Progenitor cell of endocrine pancreas (in vitro differentiated cells): ENCODE measurements at places on chromosomes 12 and 14. TPM values are rescaled to one million over a fixed set of nuclear protein-coding genes. Genes with fewer than 3 reads are reported as not detected.

DNA sequence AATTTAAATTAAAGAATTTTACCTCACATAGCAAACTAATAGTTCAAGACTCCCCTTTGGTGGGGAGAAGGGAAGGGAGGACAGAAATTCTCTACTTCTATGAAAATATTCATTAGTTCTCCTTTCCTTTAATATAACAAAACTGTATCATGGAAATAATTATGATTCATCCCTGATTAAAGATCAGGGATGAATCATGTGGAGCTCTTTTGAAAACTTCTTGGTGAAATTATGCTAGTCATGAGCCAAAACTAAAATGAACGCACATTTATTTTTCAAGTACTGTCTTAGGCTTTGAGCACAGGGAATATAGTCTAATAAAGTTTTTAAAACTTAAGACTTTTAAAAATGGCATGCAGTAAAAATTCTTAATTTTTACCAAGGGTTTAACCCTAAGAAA, 17.1 kb downstream of the TMBIM4 start:
- H3K27me3 ChIP-seq: no peaks in the 10 kb centered on the region
- no peaks in the 10 kb centered on the region for H3K4me1 ChIP-seq
- peaks cover 3% of the 10 kb centered on the region for H3K36me3 ChIP-seq
- no peak overlapping the region for H3K27ac ChIP-seq
- no peak overlapping the region for H3K4me3 ChIP-seq

DNA sequence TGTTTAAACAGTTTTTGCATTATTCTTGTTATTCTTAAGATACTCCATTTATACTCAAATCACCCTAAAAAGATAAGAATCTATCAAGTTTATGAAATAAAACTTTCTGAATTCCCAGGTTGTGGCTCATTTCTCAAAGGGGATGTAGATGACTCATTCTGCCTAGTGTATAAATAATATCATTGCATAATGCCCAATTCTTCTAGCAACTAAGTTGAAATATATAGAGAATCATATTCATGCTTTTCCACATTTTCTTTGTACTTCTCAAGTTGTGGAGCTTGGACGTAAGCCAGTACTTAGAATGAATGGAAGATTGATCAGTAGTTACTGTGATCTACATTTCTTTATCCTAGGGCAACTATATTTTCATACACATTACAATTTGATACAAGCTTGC, 201.1 kb downstream of the PPFIA2 start:
- H3K27me3 ChIP-seq: peaks cover 5% of the 10 kb centered on the region
- H3K4me1 ChIP-seq: no peaks in the 10 kb centered on the region
- DNase-seq: no peak
- H3K4me3 ChIP-seq: no peak overlapping the region
- no peak overlapping the region for H3K27ac ChIP-seq
- H3K36me3 ChIP-seq: no peaks in the 10 kb centered on the region

DNA sequence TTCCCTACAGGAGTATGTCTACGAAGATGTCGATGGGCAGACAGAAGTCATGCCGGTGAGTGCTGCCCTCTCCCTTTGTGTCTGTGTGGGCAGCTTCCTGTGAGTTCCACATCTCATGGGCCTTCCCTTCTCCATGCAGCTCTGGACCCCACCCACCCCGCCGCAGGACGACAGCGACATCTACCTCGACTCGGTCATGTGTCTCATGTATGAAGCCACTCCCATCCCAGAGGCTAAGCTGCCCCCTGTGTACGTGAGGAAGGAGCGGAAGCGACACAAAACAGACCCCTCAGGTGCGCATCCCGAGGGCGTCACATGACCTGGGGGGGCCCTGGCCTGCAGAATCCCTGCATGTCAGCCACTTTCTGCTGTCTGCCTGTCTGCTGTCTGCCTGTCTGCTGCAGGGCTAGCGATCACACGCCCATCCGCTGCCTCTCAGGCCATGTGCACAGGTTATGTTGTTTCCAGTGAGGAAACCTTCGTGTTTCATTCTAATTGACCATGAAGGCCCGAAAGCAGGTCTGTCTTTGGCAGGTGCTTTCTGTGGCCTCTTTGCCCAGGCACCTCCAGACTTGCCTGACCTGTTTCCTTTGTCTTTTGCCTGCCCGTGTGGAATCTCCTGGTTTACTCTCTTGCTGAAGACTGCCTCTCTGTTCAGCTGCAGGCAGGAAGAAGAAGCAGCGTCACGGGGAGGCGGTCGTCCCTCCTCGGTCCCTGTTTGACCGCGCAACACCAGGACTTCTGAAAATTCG, 95.1 kb downstream of the EP400 start:
- no peak overlapping the region for H3K27ac ChIP-seq
- no peak overlapping the region for H3K4me3 ChIP-seq
- no peaks in the 10 kb centered on the region for H3K4me1 ChIP-seq
- H3K27me3 ChIP-seq: no peaks in the 10 kb centered on the region
- peaks cover 24% of the 10 kb centered on the region for H3K36me3 ChIP-seq

DNA sequence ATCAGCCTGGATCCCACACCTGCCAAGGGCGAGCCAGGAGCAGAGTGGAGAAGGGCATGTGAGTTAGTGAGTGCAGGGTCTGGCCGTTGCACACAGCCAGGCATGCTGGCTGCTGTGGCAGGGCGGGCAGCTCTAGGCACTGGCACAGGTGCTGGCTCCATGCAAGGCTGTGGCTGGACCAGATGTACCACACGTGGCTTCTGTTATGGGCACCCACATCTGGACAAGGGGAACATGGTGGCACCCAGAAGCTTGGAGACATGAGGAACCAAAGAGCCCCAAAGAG, 20.1 kb downstream of the SERPINA3 start:
- no peak overlapping the region for H3K27ac ChIP-seq
- DNase-seq: no peak
- no peaks in the 10 kb centered on the region for H3K36me3 ChIP-seq
- H3K27me3 ChIP-seq: peaks cover 24% of the 10 kb centered on the region
- no peak overlapping the region for H3K4me3 ChIP-seq

DNA sequence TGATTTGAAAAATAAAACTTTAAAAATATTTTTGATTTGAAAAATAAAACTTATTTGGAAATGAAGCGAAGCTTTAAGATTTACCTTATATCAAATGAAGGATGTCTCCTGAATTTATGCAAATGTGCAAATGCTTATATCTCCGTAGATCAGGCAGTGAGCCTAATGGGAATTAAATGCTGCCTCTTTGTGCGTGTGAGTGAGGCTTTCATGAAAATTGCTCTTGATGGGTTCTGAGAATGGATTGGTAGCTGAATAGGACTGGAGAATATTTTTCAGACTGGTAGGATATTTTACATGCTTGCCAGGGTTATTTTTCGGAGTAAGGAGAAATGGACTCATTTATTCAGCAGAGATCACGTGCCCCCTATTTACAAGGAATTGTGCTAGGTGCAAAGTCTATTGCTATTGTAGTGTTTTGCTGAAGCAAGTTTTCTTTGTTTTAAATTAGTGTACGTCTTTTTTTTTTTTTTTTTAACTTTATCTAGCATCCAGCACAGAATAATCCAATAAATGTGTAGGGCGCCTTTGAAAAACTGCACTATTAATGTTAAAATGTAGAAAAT, 2.4 kb downstream of the VRK1 start:
- no peak overlapping the region for H3K27ac ChIP-seq
- no peak for DNase-seq
- no peaks in the 10 kb centered on the region for H3K27me3 ChIP-seq
- H3K4me1 ChIP-seq: peaks cover 13% of the 10 kb centered on the region

PPM1H gene
- total RNA-seq: 24.9 and 25.4 TPM in 2 replicates

DNA sequence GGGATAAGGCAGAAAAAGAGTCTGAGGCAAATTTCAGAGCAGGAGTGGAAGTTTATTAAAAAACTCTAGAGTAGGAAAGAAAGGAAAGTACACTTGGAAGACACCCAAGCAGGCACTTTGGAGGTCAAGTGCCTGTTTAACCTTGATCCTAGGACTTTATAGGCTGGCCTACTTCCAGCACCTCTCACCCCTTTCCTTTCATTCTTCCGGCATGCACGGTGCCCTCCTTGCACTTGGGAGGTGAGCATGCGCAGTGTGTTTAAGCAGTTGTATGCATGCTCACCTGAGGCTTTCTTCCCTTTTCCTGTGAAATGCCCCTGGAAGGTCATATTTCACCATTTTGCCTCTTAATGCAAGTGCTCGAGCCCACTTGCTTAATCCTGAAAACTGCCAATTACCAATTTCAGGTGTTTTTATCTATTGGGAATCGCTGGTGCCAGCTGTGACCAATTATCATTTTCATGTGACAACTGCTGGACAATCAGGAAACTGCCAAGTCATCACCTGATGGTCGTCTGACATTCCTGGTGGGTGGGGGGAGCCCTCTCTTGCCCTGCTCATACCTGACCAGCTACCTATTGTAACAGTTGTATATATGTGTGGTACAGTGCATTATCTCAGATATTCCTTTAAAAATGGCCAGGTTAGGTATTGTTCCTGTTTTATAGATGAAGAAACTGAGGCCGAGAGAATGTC, 53.5 kb downstream of the SUDS3 start:
- no peak for DNase-seq
- H3K4me1 ChIP-seq: no peaks in the 10 kb centered on the region
- no peak overlapping the region for H3K4me3 ChIP-seq
- no peaks in the 10 kb centered on the region for H3K36me3 ChIP-seq

IFNG-AS1 gene
- total RNA-seq: not detected in 2 replicates

DNA sequence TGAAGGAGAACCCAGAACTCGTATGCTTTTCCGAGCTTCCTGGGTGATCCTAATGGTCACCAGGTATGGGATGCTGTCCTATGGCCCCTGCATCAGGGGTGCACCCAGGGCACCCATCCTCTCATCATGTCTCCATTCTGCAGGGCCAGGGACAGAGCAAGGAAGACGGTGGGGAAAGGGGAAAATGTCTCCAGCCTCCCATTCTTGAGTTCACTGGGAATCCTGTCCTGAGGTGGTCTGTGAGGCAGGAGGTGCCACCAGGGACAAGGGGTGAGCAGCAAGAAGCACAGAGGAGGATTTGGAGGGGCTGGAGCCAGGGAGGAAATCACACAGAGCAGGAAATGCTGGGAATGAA, 14.9 kb upstream of the SLC6A12 start:
- peaks cover 29% of the 10 kb centered on the region for H3K27me3 ChIP-seq
- no peak overlapping the region for H3K4me3 ChIP-seq
- no peak for DNase-seq
- H3K4me1 ChIP-seq: peaks cover 2% of the 10 kb centered on the region
- no peaks in the 10 kb centered on the region for H3K36me3 ChIP-seq

DNA sequence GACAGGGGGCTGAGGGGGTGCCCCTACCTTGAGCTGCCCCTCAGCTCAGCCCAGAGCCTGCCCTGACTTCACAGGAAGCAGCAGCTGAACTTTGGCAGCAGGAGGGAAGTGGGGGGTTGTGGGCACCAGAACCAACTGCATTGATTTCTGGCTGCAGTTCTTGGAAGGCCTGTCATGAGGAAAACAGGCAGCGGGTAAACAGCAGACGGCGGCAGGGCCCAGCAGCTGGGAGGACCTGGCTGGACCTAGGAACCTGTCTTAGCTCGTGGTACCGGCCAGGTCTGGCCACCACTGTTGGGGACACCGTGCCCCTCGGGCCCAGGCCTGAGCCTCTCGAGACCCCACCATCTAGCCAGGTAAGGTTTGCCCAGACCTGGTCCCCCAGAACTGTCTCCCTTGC, 154.2 kb upstream of the MYL2 start:
- DNase-seq: no peak
- H3K4me1 ChIP-seq: peaks cover 57% of the 10 kb centered on the region
- H3K36me3 ChIP-seq: peaks cover 12% of the 10 kb centered on the region
- peak overlapping the region; percentile 50 for H3K27ac ChIP-seq
- H3K27me3 ChIP-seq: no peaks in the 10 kb centered on the region
- no peak overlapping the region for H3K4me3 ChIP-seq

PPFIA2 gene
- total RNA-seq: 0.87 and 1.1 TPM in 2 replicates

DNA sequence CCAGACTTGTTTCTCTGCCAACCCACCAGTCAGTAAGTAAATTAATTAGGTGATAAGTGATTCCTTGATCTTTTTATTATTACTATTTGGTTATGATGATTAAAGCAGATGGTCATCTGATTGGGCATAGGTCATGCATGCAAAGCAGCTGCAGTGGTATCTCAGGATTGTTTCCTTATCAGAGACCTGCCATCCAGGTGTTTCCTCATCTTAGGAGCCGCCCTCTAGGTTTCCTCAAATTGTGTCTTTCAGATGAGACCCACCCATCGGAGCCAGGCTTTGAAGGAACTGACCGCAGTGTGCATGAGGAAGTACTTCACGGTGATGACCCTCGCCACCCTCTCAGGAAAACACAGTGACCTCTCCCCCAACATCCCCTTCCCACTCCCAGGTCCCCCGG, 63.3 kb downstream of the ZFP36L1 start:
- H3K4me3 ChIP-seq: no peak overlapping the region
- no peak for DNase-seq
- no peaks in the 10 kb centered on the region for H3K27me3 ChIP-seq
- no peak overlapping the region for H3K27ac ChIP-seq
- H3K4me1 ChIP-seq: peaks cover 16% of the 10 kb centered on the region

DNA sequence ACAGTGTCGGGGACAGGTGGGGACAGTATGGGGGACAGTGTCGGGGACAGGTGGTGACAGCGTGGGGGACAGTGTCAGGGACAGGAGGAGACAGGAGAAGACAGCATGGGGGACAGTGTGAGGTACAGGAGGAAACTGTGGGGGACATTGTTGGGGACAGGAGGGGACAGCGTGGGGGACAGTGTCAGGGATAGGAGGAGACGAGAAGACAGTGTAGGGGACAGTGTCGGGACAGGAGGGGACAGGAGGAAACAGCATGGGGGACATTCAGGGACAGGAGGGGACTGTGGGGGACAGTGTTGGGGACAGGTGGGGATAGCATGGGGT, 139.5 kb downstream of the TMEM121 start:
- no peaks in the 10 kb centered on the region for H3K27me3 ChIP-seq
- H3K36me3 ChIP-seq: peaks cover 5% of the 10 kb centered on the region
- no peak overlapping the region for H3K27ac ChIP-seq
- no peak for DNase-seq

GNB3 gene
- total RNA-seq: 5.6 and 7.0 TPM in 2 replicates

DNA sequence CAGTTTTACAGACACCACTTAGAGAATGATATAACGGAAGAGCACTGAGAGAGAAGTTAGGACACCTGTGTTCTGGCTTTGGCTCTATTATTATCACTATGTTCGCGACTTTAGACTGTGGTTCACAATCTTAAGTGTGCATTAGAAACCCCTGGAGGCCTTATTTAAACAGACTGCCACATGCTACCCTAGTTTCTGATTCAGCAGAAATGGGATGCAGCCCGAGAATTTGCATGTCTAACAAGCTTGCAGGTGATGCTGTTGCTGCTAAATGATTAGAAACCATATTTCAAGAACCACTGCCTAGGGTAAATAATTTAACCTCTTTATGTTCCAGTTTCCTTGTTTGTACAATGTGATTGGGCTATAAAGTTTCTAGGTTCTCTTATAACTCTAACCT, 3.6 kb upstream of the RAD51AP1 start:
- H3K27ac ChIP-seq: no peak overlapping the region
- H3K4me1 ChIP-seq: peaks cover 28% of the 10 kb centered on the region
- peaks cover under 1% of the 10 kb centered on the region for H3K36me3 ChIP-seq

DNA sequence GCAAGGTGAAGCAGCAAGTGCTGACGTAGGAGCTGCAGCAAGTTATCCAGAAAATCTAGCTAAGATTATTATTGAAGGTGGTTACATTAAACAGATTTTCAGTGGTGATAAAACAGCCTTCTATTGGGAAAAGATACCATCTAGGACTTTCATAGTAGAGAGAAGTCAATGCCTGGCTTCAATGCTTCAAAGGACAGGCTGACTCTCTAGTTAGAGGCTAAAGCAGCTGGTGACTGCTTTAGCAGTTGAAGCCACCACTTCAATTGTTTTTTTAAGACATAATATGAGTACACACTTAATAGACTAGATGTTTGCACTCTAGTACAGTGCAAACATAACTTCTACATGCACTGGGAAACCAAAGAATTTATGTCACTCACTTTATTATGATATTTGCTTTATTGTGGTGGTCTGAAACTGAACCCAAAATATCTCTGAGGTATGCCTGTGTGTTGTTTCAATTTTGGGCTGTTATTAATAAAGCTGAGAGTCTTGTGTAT, 1026.9 kb upstream of the FOXG1 start:
- DNase-seq: no peak
- no peaks in the 10 kb centered on the region for H3K36me3 ChIP-seq
- H3K4me1 ChIP-seq: peaks cover 4% of the 10 kb centered on the region
- H3K4me3 ChIP-seq: no peak overlapping the region
- no peaks in the 10 kb centered on the region for H3K27me3 ChIP-seq
- H3K27ac ChIP-seq: no peak overlapping the region

PXMP2 gene
- total RNA-seq: 24.4 and 25.0 TPM in 2 replicates
